Dermis microvascular lymphatic vessel endothelial cell (primary cell): ENCODE measurements at places on chromosomes 16 and 17. TPM values are rescaled to one million over a fixed set of nuclear protein-coding genes. Genes with fewer than 3 reads are reported as not detected.
A peak's percentile ranks its signal among the peaks of the same experiment; 100 is the strongest.

Gene CEMP1
- total RNA-seq, result not detected in 2 replicates

Gene DCAF7
- total RNA-seq, result 25.3 and 36.0 TPM in 2 replicates

Gene TMEM97
- 15.8 and 32.0 TPM in 2 replicates for total RNA-seq

Gene RASL10B
- under 0.01 and 0.13 TPM in 2 replicates for total RNA-seq

Gene SLFN14
- under 0.01 TPM in 1 of 2 replicates, not detected in the other for total RNA-seq

Gene FGF11
- total RNA-seq, result 0.13 and 0.38 TPM in 2 replicates

- no peak for DNase-seq
Measured at GRCh38 chr16:68719993-68720489, 17.1 kb upstream of the CDH1 start.

- no peak for DNase-seq
Measured at GRCh38 chr17:77210331-77210730, 69.6 kb downstream of the SEC14L1 start.

- no peak for DNase-seq
Measured at GRCh38 chr16:1333149-1333812, at the start of gene BAIAP3. Gene BAIAP3 (plus strand): TSS chr16:1333645. CDS start chr16:1338550, 4,905 bp downstream.

- DNase-seq, result peak; percentile 43
Measured at GRCh38 chr17:80968602-80969029, 23.0 kb upstream of the CHMP6 start.

DNA sequence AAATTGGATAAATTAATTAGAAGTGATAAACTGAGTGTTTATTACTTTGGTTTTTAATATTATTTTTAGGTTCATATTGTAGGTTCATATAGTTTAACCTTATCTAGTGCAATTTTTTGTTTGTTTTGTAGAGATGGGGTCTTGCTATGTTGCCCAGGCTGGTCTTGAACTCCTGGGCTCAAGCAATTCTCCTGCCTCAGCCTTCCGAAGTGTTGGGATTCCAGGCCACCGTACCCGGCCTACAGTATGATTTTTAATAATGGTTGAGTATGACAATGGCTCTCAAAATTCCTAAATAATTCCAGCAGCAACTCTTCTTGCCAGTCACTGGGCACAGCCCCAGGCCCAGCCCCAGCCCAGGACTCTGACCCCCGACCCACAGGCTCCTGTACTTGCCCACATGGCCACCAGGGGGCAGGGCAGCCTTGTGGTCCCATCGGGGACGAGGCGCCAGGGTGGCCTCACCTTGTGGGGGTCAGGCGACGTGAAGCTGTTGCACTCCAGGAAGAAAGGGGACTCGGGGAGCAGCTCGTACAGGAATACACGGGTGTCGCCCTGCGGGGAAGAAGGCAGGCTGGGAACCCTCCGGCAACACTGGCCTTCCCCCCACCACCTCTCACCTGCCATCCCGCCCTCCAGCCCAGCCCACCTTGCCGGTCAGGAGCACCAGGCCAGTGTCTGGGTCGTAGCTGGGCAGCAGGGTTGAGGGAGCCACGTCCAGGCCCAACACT lies 7.9 kb upstream of the PAM16 start:
- DNase-seq, result no peak

DNA sequence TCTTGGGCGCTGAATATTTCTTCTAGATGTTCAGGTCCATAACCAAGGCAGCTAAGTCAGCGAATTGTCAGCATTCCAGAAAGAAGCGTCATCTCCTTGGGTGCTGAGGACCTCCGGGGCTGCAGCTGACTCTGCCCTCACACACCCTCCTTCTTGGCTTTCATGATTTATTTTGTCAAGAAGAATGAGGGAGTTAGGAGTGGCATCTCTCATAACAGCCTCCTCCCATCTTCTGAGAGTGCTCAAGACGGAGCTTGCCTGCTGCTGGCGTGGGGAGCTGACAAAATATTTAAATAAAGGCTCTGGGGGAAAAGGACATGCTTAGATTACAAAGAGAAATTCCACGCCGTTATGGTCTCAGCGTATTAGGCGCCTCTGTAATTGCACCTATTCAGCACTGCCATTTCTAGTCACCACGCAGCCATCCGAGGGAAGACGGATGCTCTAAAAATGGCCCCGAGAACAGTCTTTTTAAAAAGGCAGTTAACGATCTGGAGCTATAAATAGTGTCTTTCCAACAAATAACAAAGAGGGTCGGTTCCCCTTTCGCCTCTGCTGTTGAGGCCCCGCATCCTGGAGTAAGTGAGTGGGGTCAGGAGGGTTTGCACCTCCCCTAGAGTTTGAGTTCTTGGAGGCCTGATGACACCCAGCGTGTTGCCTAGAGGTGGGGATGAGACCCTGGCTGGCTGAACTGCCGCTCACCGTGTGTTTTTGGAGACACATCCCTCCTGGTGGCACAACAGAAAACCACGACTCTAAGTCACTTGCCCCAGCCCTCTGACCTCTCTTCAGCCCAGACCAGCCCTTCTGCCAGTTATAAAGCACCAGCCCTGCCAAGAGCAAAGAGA lies 187.0 kb downstream of the CCDC182 start:
- DNase-seq, result no peak

- peak; percentile 72 for DNase-seq
Measured at GRCh38 chr16:68332411-68333121, 21.7 kb downstream of the PRMT7 start.

DNA sequence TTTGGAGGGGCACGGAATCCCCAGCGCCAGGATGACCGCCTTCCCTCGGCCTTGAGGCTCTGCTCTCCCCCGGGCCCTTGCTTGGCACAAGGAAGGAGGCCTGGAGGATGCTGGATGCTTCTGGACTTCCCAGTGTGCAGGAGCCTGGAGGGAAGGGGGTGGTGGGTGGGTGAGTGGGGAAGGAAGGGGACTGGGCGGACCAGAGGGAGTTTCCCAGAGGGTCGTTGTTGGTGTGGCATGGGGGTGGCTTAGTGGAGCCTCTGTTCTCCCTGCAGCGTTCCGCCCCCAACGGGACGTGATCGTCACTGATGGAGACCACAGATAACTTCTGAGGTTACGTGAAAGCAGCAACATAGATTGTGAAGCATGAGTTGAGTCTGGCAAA lies 140.0 kb downstream of the IRF8 start:
- DNase-seq, result no peak

DNA sequence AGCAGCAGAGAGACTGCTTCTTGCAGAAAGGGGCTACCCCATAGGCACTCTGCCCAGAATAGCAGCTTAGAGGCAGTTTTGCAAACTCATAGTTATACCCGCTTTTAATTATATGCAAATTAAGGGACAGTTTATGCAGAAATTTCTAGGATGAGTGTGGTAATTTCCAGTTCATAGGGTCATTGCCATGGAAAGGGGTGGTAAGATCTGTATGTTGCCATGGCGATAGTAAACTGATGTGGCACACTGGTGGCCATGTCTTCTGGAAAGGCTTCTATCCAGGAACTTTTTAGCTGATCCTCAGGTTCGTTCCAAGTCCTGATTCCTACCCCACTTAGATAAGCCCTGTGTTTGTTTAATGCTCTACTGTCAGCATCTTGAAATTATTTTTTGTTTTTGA lies 6.2 kb downstream of the STXBP4 start:
- no peak for DNase-seq

DNA sequence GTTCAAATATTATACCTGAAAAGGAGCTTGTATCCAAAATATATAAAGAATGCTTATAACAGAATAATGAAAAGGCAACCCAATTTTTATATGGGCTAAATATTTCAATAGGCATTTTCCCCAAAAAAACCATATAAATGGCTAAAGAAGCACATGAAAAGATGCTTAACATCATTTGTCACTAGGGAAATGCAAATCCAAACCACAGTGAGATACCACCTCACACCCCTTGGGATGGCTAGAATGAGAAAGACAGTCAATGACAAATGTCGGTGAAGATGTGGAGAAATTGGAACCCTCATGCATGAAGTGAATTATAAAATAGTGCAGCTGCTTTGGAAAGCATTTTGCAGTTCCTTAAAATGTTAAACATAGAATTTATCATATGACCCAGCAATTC lies 3.1 kb downstream of the TNFRSF13B start:
- no peak for DNase-seq

- no peak for DNase-seq
Measured at GRCh38 chr16:57663917-57664661, 4.0 kb upstream of the ADGRG3 start.

DNA sequence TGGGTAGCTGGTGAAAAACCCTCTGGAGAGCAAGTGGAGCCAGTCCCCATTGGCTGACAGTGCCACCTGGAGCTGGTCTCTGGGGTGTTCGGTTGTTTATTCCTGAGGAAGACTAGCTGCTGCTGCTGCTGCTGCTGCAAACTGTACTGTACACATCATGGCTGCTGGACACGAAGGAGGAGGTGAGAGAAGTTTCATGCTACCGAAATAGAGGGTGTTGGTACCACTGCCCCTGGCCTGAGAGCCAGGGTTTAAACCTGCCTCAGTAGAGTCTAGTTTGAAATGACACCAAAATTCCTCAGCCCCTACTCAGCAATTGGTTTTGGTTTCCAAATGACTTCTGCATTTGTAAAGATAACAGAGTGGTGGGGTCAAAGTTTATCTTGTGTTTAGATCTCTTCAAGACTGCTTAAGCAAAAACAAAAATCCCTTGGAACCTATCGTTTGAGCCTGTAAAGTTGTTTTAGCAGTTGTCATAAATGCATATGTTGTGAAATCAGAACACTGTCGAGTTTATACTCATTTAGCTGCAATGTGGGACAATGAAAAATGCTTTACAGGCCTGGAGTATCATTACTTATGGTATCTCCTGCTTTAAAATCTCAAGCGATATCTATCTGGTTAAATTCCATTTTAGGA lies 40.8 kb downstream of the CYB5B start:
- no peak for DNase-seq

- no peak for DNase-seq
Measured at GRCh38 chr16:57377080-57377841, 5.0 kb downstream of the CX3CL1 start.

DNA sequence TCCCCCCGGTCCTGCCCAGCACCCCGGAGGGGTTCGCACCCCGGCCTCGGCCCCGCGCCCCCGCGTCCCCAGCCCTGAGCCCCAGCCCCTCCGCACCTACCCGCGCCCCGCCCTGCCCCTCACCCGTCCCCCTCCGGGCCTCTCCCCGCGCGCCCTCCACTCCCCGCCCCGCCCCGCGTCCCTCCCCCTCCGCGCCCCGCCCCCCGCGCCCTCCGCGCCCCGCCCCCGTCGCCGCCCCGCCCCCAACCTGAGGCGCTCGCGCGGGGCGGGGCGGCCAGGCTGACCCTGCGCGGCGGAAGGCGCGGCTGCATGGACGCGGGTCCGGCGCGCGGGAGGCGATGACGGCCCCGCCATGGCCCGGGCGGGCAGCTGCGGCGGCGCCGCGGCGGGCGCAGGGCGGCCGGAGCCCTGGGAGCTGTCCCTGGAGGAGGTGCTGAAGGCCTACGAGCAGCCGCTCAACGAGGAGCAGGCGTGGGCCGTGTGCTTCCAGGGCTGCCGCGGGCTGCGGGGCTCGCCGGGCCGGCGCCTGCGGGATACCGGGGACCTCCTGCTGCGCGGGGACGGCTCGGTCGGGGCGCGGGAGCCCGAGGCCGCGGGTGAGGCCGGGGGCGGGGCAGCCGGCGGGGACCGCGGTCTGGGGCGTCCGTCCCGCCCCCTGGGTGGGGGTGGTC lies at the start of gene SPIRE2:
TSS of gene SPIRE2 (plus strand) at position 277 of the 671 bp plus-strand sequence. CDS start at position 353, 76 bp downstream.
- DNase-seq, result peak; percentile 37

- DNase-seq, result no peak
Measured at GRCh38 chr16:48946686-48947370, 334.8 kb downstream of the CBLN1 start.

DNA sequence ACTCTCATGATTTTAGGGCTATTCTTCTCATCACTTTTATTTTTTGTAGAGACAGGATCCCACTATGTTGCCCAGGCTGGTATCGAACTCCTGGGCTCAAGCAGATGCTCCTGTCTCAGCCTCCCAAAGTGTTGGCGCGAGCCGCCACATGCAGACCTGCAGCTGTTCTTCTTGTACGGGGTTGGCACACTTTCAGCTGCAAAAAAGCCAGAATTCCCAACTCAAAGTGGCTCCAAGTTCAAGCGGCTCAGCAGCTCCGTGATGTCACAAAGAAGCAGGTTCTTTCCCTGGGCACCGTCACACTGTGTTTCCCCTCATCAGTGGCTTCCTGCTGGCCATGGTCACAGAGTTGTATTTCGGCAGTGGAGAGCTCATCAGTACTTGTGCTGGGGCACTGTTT lies 6.7 kb upstream of the SBK1 start:
- no peak for DNase-seq

DNA sequence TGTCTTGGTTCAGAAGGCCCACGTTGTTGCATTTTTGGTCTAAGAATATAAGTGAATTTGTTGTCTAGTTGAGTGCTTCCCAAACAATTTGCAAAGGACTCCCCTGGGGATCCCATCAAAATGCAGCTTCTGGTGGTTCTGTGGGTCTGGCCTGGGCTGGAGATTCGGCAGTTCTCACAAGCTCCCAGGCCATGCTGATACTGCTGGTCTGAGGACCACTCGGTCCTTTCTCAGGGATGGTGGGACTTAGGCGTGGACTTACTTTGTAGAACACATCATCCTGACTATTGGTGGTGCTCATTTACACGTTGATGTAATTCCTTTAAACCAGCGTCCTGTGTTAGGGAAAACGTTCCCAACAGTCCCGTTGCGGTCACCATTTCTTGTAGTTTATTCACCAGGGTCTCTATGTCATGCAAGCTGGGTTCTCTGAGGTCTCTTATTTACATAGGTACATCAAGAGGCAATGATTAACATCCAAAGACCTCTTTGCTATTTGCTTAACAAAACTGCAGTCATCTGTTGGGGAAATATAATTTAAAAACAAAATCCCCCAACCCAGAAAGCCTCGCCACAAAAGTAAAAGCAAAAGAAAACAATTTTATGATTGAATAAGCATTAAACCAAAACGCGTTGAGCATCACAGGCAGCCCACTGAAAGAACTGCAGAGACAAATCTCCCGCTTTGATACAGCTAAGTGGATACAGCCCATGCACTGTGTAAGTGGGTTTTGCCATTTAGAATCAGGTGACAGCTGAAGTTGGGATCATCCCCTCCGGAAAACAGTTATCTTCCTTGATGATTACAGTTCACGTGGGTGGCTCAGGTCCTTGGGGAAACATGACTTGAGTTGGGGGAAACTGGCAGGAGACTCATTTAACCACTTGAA lies 39.0 kb upstream of the SEC14L1 start:
- DNase-seq, result no peak
